ENCODE measurements at places on chromosomes 7 and 10.

- DNase-seq = no peak
Measured at GRCh38 chr10:29617880-29618340, 16.9 kb downstream of the SVIL start.

DNA sequence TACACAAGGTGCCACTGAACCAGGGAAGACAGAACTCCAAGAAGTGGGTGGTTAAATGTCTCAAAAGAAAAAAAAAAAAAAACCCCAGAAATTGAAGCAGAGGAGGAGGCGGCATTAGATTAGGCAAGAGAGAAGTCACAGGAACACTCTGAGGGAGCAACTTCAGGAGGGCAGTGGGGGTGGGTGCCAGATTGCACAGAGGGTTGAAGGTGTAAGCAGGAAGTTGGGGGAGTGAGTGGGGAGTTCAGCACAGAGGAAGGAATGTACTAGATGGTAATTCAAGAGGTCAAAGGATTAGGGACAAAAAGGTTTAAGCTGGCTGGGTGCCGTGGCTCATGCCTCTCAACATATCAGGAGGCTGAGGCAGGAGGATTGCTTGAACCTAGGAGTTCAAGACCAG lies 110.0 kb upstream of the PDLIM1 start:
- no peak for DNase-seq

GRCh38 chr10:124453960-124454610 lies 4.2 kb upstream of the NKX1-2 start:
- DNase-seq = no peak

- DNase-seq = no peak
Measured at GRCh38 chr7:154231732-154232131, 179.5 kb downstream of the DPP6 start.

DNA sequence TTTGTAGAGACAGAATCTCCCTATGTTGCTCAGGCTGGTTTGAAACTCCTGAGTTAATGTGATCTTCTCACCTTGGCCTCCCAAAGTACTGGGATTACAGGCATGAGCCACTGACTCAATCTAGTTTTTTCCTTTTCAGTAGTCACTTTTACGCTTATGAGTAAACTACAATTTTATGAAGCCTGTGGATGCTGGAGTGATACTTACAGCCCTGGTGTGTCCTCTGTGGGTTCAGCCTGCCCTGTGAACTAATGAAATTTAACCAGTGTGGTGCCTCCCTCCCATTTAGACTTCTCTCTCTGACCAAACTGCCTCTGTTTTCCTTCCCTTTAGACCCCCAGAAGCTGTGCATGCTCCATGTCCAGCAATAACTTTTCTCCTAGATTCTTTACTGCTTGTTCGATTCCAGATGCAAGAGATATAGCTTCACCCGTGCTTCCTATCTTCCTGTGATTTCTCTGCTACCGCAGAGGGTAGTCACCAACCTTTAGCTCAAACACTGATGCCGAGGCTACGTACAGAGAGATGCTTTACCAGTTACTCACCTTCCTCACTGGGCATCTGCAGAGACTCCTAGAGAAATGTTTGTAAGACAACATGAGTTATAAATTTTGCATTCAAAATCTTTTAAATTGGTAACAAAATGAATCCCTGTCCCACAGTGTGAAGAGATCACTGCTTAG lies 90.8 kb downstream of the KIAA1217 start:
- DNase-seq = no peak

GRCh38 chr7:143130541-143130940 lies 1.3 kb upstream of the PIP start:
- no peak for DNase-seq

DNA sequence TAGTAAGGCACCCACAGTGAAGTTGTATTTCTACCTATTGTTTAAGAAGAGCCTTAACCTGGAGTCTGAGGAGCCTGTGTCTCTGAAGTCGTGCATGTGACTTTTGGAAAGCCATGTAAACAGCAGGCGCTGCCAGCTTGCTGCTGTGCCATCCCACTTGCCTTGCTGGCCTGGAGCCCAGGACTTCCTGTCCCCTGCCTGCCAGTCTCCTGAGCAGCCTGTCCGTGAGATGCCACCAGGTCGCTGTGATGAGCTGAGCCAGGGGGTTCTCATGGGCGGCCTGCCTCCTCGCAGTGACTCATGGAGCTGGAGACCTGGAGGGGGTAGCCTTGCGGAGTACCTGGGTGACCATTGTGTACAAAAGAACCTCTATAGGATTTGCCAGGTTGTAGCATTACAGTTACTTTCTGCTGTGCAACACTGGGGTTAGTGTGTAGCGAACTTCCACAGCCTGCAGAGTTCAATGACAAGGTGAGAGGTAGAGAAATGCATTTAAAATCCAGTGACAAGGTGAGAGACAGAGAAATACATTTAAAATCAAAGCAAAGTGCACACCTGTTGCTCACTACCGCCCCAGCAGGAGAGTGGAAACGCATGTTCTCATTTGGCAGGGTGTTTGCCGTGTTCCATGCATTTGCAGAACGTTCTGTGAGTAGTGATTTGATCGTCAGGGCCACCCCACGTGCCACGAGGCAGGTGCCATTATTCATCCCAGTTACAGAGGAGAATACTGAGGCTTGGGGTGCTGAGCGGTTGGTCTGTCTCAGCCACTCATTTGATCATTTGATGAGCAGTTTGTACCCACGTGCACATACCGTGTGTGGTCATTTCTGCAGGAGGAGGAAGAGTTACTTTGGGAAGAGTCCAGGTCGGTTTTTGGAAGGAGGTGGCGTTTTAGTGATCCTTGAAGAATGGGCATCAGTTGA lies 36.6 kb upstream of the BHLHA15 start:
- no peak for DNase-seq

GRCh38 chr7:111841596-111842205 lies 279.4 kb upstream of the IMMP2L start:
- no peak for DNase-seq

GRCh38 chr10:3980660-3981059 lies 195.7 kb upstream of the KLF6 start:
- DNase-seq = no peak

DNA sequence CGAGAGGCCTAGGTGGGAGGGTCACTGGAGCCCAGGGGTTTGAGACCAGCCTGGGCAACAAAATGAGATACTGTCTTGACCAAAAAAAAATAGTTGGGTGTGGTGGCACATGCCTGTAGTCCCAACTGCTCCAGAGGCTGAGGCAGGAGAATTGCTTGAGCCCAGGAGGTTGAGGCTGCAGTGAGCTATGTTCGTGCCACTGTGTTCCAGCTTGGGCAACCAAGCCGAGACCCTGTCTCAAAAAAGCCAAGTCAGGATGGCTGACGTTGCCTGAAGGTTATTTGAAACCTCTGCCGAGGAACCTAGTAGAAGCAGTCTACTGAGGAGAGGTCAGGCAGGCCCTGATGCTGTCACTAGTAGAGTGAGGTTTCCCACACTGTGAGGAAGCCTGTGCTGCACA lies 22.8 kb downstream of the DNAJB6 start:
- DNase-seq = no peak

GRCh38 chr10:131762789-131763696 lies 137.8 kb upstream of the PPP2R2D start:
- no peak for DNase-seq

DNA sequence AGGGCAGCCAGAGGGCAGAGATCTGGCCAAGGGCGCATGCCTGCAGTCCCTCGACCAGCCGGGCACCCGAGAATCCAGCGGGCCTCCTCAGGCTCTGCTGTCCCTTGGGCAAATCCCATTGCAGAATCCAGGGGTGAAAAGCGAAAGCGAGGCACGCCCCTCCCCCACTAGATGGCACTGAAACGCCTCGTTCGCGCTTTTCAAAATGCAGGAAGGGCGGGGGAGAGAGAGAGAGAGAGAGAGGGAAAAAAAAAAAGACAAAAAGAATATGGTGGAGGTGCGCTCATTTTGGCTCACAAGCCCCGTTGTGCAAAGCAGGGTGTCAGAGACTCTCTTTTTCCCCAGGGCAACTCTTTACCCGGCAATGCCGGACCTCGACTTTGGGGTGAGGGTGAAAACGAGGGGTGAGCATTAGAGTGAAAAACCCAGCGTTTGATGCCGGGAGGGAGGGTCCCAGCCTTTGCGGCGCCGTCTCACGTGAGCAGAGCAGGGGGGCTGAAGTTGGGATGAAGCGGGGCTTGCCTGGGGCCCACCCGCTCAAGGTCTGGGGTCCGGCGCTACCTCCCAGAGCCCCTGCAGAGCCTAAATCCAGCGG lies 2.5 kb upstream of the TMEM178B start:
- DNase-seq = peak; percentile 95

DNA sequence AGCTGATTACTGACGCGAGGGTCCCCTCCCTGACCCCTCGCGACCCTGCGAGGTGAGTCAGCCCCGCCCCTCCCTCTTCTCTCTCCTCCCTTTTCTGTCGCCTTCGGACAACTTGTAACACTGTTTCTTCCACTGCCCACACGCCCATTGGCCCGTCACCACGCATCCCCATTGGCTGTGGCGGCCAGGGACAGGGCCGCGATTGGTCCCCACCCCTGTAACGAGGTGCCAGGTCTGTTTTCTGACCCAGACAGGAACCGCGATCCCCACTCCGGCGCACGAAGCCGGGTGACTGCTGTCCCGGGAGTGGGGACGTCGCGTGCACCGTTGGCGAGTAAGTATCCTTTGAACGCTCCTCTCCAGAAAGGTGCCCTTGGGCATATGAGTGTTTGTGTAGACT lies at the start of gene STRA8:
Gene STRA8, plus strand, starts transcription at position 269 of the 400 bp plus-strand sequence. CDS start 6,687 bp downstream, outside the sequence.
- DNase-seq = no peak

DNA sequence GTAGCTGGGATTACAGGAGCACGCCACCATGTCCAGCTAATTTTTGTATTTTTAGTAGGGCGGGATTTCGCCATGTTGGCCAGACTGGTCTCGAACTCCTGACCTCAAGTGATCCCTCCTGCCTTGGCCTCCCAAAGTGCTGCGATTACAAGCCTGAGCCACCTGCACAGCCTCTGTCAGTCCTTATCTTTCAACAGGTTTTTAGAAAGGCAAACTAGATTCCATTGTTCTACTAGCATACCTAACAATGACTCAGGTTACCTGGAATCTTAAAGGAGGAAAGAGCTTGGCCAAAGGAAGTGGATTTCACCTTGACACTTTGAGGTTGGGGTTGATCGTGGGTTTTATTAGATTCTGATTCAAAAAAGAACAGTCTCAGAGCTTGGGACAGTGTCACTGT lies 3.2 kb downstream of the ABCC2 start:
- DNase-seq = no peak

GRCh38 chr10:75234017-75234682 lies 1.6 kb downstream of the COMTD1 start:
- DNase-seq = peak; percentile 80

- no peak for DNase-seq
Measured at GRCh38 chr10:96858706-96859050, 26.6 kb downstream of the LCOR start.

GRCh38 chr7:49244543-49244942 lies 320.2 kb downstream of the CDC14C start:
- no peak for DNase-seq

GRCh38 chr7:26531926-26532325 lies 240.3 kb downstream of the SNX10 start:
- DNase-seq = no peak

DNA sequence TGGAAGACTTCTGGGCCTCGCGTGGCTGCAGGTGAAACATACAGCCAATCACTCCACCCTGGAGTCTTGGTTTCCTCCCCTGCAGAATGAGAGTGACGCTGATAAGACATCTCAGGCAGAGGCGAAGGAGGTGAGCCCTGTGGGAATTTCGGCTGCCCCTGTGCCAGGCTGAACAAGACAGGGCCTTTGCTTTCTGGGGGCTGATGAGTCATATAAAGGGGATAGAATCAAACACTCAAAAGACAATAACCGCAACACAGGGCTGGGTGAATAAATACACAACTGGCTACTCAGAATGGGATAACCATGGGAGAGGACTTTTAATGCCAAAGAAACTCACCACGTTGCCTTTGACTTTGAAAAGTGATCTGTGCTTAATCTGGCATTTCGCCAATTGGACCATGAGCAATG lies 143.8 kb downstream of the KCNMA1 start:
- no peak for DNase-seq

DNA sequence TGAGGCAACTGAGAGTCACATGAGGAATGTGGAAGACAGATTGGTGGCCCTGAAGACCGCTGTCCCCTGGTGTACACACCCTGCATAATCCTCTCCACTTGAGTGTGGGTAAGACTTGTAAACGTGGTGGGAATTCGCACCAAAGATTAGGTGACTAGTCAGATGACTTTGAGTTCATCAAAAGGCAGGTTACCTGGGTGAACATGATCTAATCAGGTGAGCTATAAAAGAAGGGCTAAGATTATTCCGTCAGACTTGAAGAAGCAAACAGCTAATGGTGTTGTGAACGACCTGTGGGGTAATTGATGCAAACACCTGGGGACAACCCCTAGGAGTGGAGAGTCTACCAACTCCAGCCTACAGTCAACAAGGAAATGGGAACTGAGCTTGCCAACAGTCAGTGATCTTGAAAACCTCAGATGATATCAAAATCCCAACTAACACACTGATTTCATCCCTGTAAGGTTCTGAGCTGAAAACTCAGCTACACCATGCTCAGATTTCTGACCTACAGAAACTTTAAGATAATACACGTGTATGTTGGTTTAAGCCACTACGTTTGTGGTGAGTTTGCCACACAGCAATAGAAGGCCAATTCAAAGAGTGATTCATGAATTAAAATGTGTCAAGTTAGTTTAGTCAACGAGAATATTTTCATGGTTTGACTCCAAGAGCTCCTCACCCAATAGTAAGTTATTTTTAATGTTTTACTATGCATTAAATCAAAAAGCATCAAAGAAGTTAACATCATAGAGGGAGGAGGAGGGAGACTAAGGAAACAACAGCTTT lies 16.7 kb downstream of the PRTFDC1 start:
- no peak for DNase-seq

- DNase-seq = no peak
Measured at GRCh38 chr7:20211376-20211775, 5.8 kb downstream of the MACC1 start.

Data from NCI-H1092 treated with DMSO at 0.1 percent for 48 hours (cell line).